ENCODE measurements at places on chromosomes 12 and 14.

DNA sequence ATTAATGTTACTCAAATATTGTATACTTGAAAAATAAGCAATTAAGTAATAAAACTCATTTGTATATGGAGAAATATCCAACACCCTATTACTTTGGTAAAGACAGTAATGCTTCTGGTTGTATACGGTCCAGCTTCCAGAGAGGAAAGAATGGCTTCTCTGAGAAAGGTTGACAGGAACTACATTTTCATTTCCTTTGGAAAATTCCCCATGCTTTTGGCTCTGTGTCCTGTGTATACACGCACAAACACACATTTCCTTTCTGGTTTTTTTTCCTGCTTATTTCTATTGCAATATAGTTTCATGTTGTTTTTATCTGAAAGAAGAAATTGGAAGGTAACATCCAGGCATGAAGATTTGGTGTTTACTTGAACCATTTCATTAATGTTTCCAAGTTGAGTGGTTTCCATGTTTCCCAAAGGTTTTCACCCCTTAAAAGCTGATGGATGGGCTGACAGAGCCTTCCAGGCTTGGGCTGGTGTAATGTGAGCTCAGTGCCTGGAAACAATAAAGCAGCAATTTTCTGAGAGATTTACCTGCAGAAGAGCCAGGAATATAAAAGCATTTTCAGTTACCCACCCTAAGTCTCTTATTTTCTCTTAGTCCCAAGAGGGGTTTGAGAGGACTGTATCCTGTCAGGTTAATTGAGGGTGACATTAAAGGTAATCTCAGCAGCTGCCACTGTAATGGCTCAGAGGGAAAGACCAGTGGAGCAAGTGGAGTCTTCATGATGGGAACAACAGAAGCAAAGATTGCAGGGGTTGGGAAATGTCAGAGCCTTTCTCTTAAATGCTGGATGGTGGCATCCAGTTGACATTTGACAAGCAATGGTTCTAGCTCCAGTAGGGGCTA lies 33.4 kb upstream of the TMTC1 start:
- DNase-seq = no peak

DNA sequence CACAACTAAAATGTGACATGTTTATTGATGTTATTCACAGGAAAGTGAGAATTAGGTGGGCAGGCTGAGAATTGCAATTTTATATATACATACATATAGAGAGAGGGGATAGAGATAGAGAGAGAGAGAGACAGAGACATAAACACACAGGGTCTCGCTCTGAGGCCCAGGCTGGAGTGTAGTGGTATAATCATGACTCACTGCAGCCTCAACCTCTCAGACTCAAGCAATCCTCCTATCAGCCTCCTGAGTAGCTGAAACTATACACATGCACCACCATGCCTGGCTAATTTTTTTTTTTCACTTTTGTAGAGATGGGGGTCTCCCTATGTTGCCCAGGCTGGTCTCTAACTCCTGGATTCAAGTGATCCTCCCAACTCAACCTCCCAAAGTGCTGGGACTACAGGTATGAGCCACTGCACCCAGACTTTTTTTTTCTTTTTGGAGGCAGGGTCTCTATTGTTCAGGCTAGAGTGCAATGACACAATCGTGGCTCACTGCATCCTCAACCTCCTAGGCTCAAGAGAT lies 49.1 kb downstream of the R3HDM2 start:
- DNase-seq = no peak

DNA sequence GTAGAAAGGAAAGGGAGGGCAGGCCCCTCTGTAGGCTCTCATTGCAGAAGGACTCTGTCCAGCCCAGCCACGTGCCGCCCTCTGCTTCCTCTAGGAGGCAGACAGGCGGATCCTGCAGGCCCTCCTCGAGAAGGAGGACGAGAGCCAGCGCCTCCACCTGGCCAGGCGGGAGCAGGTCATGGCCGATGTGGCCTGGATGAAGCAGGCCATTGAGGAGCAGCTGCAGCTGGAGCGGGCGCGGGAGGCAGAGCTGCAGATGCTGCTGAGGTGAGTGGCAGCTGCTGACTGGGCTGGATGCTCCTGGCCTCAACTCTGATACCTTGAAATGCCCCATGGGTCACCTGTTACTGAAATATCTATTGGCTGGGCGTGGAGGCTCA lies 10.9 kb downstream of the TCHP start:
- DNase-seq = peak; percentile 6

GRCh38 chr14:104313674-104314073 lies 175.3 kb downstream of the KIF26A start:
- no peak for DNase-seq

DNA sequence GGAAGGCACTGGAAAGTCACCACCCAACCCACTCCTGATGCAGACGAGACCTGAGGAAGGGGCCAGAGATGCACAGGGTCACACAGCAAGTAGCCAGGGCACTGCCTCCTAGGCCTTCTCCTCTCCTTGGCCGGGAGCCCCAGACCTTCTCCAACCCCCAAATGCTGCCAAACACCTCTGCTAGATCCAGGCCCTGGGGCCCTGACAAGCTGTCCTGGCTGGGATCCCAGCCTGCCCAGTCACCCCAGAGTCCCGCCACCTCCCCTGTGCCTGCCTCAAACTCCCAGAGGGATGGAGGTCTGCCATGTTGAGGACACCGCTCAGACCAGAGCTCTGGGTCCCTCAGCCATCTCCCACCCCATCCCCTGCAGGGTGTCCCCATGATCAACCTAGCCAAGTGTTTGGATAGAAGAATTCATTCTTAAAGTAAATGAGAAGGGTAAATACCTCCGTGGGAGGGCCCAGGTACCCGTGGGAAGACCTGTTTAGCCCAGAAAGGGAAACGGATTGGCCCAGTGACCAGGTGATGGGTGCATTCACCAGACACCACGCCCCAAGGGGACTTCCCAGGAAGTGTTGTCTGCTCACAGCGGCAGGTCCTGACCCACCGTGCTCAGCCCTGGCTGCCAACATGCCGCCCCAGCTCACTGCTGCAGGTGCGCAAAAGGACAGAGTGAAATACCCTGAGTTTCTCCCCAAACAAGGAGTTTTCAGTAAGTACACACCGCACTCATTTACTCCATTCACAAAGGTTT lies 4.6 kb upstream of the DIO3 start:
- DNase-seq = no peak

- peak; percentile 1 for DNase-seq
Observed at GRCh38 chr14:84108746-84109457, 1421.0 kb upstream of the FLRT2 start.

DNA sequence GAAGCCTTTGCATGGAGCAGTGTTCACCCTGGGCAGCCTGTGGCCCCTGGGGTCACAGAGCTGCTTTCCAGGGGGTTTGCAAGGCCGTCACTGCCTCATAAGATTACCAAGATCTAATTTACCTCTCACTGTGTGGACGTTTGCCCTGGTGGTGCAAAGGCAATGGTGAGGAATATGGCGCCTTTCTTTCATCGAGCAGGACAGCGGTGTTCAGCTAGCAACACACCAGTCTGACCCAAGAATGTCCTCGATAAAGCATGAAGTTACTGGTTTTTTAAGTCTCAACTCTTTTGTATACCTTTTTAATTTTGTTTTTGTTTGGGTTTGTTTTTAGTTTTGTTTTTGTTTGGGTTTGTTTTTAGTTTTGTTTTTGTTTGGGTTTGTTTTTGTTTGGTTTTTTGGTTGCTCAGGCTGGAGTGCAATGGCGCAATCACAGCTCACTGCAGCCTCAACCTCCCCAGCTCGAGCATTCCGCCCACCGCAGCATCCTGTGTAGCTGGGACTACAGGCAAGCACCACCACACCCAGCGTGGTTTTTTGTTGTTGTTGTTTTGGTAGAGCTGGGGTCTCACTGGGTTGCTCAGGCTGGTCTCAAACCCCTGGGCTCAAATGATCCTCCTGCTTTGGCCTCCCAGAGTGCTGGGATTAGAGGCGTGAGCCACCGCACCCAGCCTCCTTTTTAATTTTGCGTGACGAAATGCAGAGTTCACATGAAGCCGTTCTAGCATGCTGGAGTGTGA lies 57.9 kb downstream of the PPP2R5C start:
- no peak for DNase-seq

DNA sequence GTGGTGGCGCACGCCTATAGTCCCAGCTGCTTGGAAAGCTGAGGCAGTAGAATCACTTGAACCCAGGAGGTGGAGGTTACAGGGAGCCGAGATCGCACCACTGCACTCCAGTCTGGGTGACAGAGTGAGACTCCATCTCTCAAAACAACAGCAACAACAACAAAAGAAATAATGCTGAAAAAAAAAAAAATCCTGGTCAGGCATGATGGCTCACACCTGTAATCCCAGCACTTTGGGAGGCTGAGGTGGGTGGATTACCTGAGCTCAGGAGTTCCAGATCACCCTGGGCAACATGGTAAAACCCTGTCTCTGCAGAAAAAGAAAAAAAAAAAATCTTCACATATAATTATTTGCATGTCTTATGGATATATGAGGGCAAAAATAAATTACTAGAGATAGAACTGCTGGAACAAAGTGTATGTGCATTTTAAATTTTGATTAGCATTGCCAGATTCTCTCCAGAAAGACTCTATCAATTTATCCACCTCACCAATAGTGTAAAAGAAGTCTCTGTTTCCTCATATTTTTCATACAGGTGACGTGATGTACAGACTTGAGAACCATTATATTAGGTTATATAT lies 75.4 kb downstream of the ATXN2 start:
- DNase-seq = no peak

- DNase-seq = no peak
Observed at GRCh38 chr12:101172316-101172715, 37.7 kb downstream of the SLC5A8 start.

DNA sequence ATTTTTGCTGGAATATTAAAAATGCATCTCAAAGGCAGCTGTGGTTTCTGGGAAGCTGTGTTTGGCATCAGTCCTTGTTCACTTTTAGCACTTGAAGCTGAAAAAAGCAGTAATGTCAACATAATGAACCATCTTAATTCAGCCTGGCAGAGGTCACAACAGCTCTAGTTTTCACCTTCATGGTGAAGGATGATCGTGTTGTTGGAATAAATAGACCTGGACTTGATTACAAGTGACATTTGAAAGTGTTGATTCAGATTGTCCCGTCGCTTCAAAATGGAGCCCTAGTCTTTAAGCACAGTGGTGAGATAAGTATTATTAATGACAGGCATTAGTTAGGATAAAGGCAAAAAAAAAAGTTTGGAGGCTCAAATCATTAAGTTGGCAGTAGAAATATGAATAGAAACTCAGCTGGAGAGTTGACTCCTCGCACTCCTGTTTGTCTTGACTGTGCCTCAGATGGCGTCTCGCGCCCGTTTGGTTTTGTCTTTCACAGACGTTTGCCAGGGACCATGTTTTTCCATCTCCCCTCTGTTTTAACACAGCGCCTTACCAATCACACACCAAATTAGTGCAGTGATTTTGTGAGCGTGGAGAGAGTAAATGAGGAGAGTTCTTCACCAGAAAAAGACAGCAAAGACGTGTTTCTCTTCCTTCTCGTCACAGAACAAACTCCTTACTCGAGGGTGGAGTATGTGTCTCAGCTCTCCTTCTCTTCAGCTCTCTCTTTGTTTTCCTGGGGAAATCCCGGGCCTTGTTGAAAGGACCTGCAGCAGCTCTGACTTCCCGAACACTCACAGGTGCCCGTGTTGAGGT lies 53.4 kb upstream of the MMP17 start:
- DNase-seq = no peak

- DNase-seq = no peak
Observed at GRCh38 chr12:105343836-105344235, 13.3 kb downstream of the C12orf75 start.

GRCh38 chr12:74317078-74317601 lies 220.5 kb upstream of the ATXN7L3B start:
- no peak for DNase-seq

- peak; percentile 6 for DNase-seq
Observed at GRCh38 chr14:42469637-42470426, 863.2 kb downstream of the LRFN5 start.

- DNase-seq = no peak
Observed at GRCh38 chr14:101405171-101405883, 156.0 kb upstream of the DIO3 start.

DNA sequence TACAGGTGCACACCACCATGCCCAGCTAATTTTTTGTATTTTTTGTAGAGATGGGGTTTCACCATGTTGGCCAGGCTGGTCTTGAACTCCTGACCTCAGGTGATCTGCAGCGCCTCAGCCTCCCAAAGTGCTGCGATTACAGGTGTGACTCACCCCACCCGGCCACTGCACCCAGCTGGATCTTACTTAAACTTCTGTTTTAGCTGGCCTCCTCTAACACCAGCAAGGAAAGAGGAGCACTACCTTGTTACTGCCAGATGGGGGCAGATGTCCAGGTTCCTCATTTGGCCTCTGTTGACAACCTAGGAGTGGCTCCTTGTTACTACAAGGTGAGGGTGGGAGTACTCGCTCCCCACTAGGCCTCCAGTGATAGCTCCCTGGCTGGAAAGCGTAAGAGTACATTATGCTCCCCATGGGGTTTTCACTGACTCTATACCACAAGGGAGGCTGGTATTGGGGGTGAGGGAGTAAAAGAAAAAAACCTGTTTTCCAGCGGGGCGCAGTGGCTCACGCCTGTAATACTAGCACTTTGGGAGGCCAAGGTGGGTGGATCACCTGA lies 13.2 kb upstream of the ARF6 start:
- peak; percentile 68 for DNase-seq

- no peak for DNase-seq
Observed at GRCh38 chr12:50563434-50563787, 58.6 kb downstream of the DIP2B start.

DNA sequence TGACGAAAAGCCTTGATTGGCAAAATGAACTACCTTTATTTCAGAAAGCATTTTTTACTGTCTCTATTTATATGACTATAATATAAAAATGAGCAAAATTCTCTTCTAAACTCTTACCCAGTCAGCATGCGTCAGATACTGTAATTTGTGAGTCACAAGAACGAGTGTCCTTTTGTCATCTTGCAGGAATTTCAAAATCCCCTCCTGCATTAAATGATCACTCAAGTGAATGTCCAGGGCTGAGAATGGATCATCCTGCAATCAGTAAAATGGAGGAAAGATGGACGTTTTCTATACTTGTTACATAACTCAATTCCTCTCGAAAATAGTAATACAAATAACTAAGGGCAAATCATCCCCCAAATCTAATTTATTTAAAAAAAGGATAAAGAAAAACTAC lies 77.7 kb upstream of the KCNJ8 start:
- peak; percentile 7 for DNase-seq

- DNase-seq = no peak
Observed at GRCh38 chr12:1883513-1883912, 34.9 kb downstream of the CACNA2D4 start.
